ENCODE measurements at places on chromosomes 1 and 21. TPM values are rescaled to one million over a fixed set of nuclear protein-coding genes. Genes with fewer than 3 reads are reported as not detected.

SLC22A15 gene
- total RNA-seq = 10.1 TPM

DNA sequence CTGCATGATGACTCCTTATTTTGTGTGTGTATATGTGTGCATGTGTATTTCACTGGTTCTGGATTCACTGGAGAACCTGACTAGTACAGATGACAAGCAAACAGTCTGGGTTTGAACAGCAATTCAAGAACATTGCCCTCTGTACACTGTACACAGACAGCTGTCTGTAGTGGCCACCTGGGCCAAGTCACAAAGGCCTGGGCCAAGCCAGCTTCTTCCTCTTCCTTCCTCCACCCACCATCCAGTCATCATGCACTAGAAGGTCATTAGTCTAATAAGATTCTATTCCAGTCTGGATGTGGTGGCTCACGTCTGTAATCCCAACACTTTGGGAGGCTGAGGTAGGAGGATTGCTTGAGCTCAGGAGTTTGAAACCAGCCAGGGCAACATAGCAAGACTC is 155.9 kb downstream of the ELAVL4 start:
- no peak overlapping the region for H3K27ac ChIP-seq
- no peaks in the 10 kb centered on the region for H3K27me3 ChIP-seq
- H3K36me3 ChIP-seq = no peaks in the 10 kb centered on the region
- H3K4me1 ChIP-seq = no peaks in the 10 kb centered on the region

HDGF gene
- total RNA-seq = 176 TPM

GRCh38 chr1:36304970-36305914 is 926 bp upstream of the SH3D21 start:
- H3K4me3 ChIP-seq = peak overlapping the region; percentile 99
- peaks cover 32% of the 10 kb centered on the region for H3K36me3 ChIP-seq
- H3K4me1 ChIP-seq = peaks cover 17% of the 10 kb centered on the region
- DNase-seq = no peak
- no peaks in the 10 kb centered on the region for H3K27me3 ChIP-seq

C1QC gene
- not detected for total RNA-seq

DNA sequence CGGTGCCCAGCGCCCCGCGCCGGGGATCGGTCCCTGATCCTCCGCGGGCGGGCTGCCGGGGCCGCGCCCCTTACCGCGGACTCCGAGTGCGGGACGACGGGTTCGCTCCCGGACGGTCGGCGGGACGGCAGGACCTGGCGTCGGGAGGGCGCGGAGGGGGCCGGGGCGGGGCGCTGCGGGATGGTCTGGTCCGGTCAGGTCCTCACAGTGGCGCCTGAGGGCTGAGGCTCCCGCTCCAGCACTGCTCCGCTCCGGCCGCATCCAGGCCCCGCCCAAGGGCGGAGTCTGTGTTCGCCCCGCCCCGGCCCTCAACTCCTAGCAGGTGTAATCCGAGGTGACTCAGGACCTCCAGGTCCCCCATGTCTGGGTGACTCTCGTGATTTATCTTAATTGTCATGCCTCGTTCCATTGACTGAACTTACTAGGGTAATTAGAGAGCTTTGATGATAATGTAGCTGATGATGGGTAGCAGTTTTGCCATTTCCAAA is at the start of gene RAB3B:
TSS of gene RAB3B (minus strand) at position 223 of the 488 bp plus-strand sequence. CDS start 13,583 bp downstream, outside the sequence.
- peaks cover 51% of the 10 kb centered on the region for H3K27me3 ChIP-seq
- H3K36me3 ChIP-seq = no peaks in the 10 kb centered on the region
- no peak within 1 kb of the TSS for H3K27ac ChIP-seq
- peak within 1 kb of the TSS; percentile 74 for H3K4me3 ChIP-seq
- peak; percentile 49 for DNase-seq
- H3K4me1 ChIP-seq = no peaks in the 10 kb centered on the region

- H3K4me1 ChIP-seq = peaks cover 34% of the 10 kb centered on the region
- DNase-seq = no peak
- no peaks in the 10 kb centered on the region for H3K27me3 ChIP-seq
- H3K4me3 ChIP-seq = no peak overlapping the region
- H3K36me3 ChIP-seq = no peaks in the 10 kb centered on the region
Measured at GRCh38 chr1:222792744-222793143, 22.1 kb upstream of the DISP1 start.

GRCh38 chr1:205936846-205937586 is 6.2 kb downstream of the SLC26A9 start:
- no peaks in the 10 kb centered on the region for H3K36me3 ChIP-seq
- H3K4me3 ChIP-seq = no peak overlapping the region
- no peak for DNase-seq
- H3K4me1 ChIP-seq = peaks cover 14% of the 10 kb centered on the region
- H3K27ac ChIP-seq = no peak overlapping the region
- peaks cover 9% of the 10 kb centered on the region for H3K27me3 ChIP-seq

DNA sequence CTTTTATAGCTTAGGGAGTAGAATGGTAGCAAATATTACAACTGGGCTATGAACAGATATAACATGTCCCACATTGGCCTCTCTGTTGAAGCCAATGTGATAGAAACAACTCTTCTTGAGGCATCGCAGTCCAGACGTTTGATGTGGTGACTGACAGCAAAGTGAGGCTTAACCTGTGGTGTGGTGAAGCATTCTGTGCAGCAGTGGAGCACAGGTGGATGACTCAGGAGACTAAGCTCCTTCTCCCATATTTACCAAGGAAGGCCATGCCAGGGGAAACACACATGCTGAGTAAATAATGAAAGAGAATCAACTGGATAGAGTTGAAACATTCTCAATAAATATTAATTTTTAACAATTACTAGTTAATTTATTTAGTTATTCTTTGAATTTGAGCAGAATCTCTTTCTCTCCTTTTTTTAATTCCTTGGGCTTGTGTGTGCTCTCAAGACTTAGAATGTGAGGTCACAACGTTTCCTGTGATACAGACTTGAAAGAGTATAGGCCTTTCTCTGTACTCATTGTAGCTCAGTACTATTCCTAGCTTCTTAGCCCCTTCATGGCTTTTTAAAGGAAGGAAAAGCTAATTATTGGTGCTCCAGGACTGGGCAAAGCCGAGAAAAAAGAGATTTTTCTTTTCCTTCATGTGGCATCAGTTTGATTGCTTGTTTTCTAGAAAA is 17.6 kb downstream of the CRB1 start:
- no peaks in the 10 kb centered on the region for H3K36me3 ChIP-seq
- H3K4me3 ChIP-seq = no peak overlapping the region
- DNase-seq = no peak
- H3K27me3 ChIP-seq = peaks cover 13% of the 10 kb centered on the region
- H3K4me1 ChIP-seq = no peaks in the 10 kb centered on the region

VCAM1 gene
- 33.6 TPM for total RNA-seq

CFAP410 gene
- total RNA-seq = 32.0 TPM

DNA sequence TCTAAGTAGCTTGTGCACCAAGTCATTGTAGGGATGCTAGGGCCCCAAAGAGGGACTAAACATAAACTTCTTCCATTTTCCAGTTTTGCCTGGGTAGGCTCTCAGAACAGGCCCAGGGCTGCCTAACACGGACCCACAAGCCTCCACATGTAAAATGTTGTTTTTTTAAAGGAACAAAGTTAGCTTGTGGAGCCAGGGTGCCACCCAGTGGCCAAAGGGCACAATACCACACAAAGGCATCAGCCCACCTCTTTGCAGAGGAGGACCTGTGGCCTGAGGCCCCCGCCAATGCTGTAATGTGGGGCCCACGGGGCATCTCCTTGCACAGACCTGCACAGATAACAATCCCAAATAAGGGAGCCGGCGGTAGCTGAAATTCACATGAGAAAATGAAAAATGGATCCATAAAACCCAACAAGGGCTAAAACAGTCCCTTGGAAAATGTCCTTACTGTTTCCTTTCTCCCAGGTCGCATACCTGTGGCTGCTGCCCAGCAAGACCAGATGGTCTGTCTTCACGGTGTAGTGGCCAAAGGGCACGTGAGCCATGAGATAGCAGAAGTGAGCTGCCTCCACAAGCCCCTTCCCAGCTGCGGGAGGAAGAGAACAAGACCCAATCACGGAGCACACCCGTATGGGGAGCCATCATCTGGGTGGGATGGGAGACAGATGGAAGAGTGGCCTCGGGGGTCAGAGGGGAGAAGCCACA is 23.8 kb downstream of the SEC16B start:
- H3K27ac ChIP-seq = peak overlapping the region; percentile 55
- peaks cover 30% of the 10 kb centered on the region for H3K4me1 ChIP-seq
- no peaks in the 10 kb centered on the region for H3K27me3 ChIP-seq

GRCh38 chr1:109840011-109840629 is 70.5 kb upstream of the CSF1 start:
- H3K4me1 ChIP-seq = peaks cover under 1% of the 10 kb centered on the region
- H3K27me3 ChIP-seq = no peaks in the 10 kb centered on the region
- no peak for DNase-seq
- H3K36me3 ChIP-seq = peaks cover 6% of the 10 kb centered on the region
- H3K4me3 ChIP-seq = no peak overlapping the region

DNA sequence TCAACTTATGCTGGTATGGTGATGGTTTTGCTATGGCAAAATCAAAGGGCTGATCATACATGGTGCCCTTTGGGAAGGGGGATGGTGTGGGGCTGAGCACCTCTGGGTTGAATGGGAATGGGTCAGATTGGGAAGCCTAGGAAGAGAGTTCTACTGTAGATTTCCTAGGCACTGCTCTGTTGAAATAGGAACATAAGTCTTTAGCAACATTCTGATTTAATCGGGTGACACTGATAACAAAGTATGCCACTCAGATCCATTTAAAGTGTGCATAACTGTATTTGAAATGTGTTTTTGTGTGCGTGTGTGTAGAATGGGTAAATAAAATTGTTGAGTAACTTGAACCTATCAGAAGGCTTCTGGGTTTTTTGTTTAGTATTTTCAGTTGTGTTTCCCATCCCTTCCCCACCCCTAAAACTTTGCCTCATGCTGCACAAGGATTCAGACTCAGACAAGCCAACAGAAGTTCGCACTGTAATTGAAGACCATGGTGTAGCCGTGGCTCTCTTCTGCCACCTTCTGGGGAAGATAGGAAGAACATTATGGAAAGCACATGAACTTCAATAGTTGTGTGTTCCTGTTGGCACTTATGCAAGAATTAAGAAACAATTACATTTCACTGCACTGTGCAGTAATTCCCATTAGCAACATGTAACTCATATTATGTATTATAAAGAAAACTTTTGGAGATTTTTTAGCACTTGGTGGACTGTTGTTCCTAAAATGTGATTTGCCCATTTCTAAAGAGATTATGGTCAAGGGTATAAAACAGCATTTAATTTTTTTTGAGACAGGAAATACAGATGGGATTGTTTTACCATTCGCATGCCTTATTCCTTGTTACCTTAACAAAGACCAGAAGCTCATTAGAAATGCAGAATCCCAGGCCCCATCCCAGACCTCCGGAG is 10.9 kb upstream of the C4BPB start:
- H3K4me3 ChIP-seq = no peak overlapping the region
- no peaks in the 10 kb centered on the region for H3K27me3 ChIP-seq
- peaks cover 6% of the 10 kb centered on the region for H3K4me1 ChIP-seq
- no peaks in the 10 kb centered on the region for H3K36me3 ChIP-seq
- DNase-seq = peak; percentile 67
- H3K27ac ChIP-seq = no peak overlapping the region

DNA sequence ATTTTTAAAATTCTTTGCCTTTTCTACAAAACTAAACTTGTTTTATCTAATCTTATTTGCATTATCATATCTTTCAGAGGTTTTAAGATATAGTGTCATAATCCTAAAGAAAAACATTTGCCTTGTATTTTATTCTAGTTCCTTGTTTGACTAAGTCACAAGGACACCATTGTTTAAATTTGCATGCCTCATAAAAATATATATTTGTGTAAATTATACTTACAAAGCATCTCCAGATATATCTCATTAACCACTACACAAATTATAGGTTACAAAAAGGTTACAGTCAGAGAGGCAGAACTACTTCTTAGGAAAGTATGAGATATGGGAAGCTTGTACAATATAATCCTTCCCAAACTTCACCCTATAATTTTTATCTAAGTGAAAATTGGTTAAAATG is 4.2 kb upstream of the RGS13 start:
- no peak overlapping the region for H3K4me3 ChIP-seq
- H3K27me3 ChIP-seq = no peaks in the 10 kb centered on the region
- peak overlapping the region; percentile 89 for H3K27ac ChIP-seq

DNA sequence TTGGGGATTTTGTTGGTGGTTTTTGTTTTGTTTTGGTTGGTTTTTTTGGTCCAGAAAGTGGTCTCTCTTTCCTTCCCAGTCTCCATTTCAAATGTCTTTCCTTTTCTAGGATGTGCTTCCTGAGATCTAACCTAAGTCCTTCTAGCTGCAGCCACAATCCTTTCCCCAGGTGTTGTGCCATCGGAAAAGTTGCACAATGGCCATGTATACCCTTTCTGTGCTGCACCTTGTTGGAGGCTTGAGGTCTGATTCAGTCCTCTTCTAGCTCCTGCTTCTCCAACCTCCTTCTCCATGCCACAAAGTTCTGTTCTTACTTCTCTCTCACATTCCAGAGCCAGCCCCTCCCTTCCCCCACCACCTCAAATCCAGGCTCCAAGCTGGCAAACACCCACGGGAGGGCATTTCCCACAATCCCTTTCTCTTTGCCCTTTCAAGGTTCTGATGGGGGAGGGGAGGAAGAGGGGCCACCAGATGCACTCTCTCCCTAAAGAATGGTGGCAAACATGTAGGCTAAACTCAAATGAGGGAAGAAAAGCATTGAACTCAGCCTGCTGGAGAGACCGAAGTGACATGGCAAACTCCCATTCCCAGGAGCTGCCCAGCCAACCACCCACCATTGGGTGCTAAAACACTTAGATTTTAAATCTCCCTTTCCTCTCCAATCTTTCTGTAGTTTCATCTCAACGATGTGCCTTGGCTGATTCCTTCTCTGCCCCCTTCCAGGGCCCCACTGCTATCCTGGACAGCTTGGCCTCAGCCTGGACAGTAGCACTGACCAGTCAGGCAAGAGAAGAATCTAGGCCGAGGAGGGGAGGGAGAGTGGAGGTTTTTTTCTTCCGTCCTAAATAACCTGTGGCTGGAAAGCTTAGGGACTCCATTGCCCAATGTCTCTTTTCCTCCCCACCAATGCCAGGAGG is 2.9 kb downstream of the KCNJ10 start:
- no peak for DNase-seq
- H3K27ac ChIP-seq = no peak overlapping the region
- peaks cover 40% of the 10 kb centered on the region for H3K27me3 ChIP-seq
- peaks cover 6% of the 10 kb centered on the region for H3K4me1 ChIP-seq
- no peak overlapping the region for H3K4me3 ChIP-seq

DNA sequence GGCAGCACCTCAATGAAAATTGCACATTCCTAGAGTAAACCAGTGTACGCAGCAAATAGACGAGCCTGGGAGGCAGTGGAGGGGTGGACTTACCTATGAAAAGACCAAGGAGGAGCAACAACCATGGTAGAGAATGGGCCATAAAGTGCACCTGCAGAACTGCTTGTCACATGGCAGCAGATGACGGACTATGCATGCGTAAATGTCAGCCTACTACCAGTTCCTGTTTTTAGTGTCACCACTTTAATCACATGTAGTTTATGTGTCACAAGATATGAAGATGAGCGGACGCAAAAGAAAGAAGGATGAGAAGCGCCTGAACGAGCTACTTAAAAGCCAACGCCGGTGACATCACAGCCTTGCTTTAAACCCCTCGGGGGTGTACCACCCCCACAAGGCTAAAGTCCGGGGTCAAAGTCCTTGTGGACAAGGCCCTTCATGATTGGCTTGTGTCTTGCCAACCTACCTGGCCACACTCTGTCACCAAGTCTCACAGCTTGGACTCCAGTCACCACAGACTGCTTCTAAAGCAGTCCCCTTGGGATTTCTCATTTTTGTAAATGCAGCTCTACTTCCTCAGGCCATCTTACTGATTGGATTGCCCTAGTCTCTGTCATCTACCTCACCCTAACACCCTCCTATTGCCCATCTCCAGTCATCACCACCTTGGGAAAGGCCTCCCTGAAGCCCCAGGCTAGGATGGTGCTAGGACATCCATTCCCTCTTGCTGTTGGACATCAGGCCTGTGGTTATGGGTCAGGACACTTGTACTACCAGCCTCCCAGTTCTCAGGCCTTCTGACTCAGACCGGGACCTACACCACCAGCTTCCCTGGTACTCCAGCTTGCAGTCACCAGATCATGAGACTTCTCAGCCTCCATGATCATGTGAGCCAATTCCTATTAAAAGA is 6.0 kb upstream of the LY9 start:
- DNase-seq = no peak
- no peak overlapping the region for H3K27ac ChIP-seq
- H3K36me3 ChIP-seq = no peaks in the 10 kb centered on the region
- H3K4me3 ChIP-seq = no peak overlapping the region
- H3K4me1 ChIP-seq = no peaks in the 10 kb centered on the region

Measured in mesothelial cell of epicardium (in vitro differentiated cells).